Activated T-helper 1 cell treated with Interleukin-2 at 50 U/mL for 16 hours (primary cell): ENCODE measurements at places on chromosomes 12 and 14.

DNA sequence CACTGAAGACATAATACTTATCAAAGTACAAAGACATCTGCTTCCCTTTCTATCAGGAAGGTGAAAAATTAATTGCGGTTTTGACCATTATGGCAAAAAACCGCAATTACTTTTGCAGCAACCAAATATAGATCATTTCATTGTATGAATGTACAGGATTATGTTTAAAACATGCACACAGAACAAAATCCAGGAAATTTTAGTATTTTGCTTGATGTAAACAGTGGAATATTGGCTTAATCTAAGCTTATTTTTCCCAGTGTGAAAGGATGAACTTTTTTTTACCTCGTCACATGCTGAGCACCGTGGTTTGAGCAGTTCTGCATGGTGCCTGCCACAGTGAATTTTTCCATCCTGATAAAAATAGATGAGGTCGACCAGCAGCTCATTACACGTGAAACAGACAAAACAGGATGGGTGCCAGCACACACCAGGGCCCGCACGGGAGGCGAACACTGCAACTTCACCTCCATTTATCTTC is 121.2 kb downstream of the PRICKLE1 start:
- no peak for DNase-seq

GRCh38 chr12:4031703-4032291 is 158.6 kb upstream of the PARP11 start:
- no peak for DNase-seq

- no peak for DNase-seq
Measured at GRCh38 chr12:78402366-78403134, 462.0 kb upstream of the SYT1 start.

DNA sequence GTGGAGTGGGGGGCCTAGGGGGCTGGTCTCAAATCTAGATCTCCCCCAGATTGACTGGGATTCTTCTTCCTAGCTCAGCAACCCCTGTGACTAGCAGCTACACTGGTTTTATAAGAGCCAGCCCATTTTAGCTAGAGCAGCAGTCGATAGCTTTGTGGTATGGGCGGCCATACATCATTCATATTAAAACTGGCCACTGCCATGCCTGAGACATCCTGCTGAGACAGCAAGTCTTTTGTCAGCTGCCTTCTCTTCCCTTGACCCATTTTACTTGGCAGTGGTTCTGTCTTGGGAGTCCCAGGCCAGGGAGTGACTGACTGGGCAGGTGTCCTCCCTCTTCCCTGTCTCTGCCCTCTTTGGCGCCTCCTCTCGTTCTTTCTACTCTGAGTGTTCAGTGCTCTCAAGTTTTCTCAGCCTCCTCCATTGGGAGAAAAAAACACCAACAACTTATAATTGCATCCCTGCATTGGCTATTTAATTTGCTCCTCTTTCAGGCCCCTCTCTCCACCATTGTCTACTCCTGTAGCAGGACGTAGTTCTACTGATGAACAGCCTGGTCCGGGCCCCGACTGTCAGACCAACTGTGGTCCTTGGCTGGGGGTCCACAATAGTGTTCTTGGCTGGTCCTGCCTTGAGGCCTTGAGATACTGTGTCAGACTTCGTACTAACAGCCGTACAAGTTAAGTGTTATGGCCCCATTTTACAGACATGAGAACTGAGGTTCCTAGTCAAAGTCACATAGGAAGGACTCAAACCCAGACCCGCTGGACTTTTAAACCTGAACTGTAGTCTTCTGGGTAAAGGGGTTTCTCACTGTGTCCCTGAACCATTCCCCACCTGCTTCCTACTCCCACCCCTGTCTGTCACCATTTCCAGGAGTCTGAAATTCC is 18.3 kb upstream of the JDP2 start:
- no peak for DNase-seq
